ENCODE measurements at places on chromosomes 4 and X.

DNA sequence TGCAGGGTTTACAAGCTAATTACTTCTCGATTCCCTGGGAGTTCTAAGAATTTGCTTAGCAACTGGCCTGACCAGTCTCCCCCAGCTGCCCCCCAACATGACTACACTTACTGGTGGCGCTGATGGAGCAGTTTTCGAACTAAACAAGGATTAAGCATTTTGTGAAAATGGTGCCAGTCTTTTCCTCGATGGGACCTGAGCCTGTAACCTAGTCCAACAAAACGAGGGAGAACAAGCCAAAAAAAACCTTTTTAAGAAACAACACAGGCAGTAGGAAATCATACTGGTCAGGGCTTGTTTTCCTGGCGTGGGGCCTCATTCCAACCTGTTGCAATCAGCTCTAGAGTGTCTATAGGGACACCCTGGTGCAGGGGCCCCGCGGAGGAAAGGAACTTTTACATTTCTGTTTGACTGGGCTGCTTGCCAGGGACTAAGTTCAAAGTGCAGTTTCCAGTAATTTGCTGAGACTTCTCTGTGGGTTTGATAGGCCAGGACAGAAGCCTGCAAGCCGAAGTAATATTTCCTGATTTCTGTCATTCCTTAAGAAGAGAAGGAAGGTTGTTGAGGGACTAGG is 158.7 kb downstream of the SPRY1 start:
- peak; percentile 64 for DNase-seq

DNA sequence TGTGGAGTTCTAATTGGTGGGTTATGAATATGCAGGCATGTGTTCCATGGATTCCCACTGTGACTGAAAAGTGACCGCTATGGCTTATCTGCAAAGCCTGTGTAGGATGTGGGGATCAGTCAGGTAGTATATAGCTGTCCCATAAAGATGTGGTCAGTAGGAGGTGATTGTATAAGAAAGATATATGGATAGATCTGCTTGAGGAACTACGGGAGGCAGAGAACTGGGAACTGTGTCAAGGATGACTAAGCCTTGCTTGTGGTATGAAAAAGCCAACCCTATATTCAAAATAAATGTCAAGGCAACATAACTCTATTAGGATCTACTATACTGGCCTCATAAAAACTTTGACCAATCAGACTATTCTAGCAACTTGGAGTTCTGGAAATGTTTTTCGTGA is 185.2 kb downstream of the KLHL4 start:
- no peak for DNase-seq

GRCh38 chr4:151750156-151750555 is 10.7 kb downstream of the GATB start:
- DNase-seq = no peak

GRCh38 chr4:55030589-55030988 is 94.8 kb downstream of the KDR start:
- DNase-seq = no peak

GRCh38 chr4:17232566-17233253 is 279.2 kb downstream of the QDPR start:
- DNase-seq = no peak

DNA sequence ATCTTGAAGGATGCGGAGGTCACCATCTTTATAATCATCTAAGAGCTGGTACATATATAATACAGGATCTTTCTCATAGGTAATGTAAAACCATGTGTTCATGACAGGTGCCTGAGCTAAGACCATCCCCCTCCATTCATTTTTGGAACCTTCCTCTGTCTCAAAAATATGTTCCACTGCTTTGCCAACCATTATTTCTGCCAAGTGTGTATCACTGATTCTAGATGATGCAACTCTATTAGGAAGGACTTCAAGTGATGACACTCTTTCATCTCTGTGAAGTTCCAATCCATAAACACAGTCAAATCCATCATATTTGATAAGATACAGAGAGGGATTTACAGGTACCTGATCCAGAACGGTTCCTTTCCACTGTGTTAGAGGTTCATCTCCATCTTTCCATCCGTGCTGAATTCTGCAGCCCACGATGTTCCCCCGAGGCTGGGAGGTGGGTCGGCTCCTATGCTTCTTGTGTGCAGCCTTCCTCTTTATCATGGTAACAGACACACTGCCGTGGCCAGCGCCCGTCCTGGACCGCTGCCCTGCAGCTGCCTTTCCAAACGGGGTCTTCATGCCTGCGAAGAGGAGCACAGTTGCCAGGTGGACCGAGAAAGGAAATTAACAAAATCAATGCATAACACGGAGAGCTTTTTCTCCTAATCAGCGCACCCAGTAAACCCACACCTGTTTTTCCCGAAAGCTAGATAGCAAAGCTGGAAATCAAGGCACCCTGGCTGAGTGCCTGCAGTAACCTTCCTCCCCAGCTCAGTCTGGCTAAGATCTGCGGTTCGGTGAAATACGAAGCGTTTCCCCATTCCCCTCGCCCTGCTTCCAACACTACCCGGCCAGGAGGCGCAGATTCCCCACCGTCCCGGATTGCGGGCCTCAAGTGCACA is 718 bp downstream of the SPIN3 start:
- no peak for DNase-seq

- peak; percentile 84 for DNase-seq
These were observed at the start of gene DCHS2 for GRCh38 chr4:154491341-154492271. DCHS2 (minus strand) TSS chr4:154491799; CDS start chr4:154491355, 444 bp downstream.

- no peak for DNase-seq
These were observed 2.1 kb upstream of the CPZ start for GRCh38 chr4:8590546-8590880.

GRCh38 chr4:139333046-139333445 is 30.8 kb upstream of the NDUFC1 start:
- no peak for DNase-seq

DNA sequence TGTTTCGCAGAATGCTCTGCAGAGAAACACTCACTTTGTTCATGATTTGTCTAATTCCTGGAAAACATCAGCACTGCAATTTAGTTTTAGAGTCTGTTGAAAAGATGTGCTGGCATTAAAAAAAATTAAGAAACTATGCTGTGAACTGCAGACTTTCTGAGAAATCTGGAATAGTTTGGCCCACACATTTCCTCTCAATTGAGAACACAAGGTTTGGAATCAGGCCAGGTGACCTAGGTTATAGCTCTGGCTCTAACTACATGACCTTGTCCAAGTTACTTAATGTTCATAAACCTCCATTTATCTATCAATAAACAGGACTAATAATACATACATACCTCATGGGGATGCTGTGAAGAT is 61.4 kb upstream of the ENPEP start:
- DNase-seq = no peak

GRCh38 chrX:111646515-111646914 is 34.5 kb upstream of the ALG13 start:
- no peak for DNase-seq

DNA sequence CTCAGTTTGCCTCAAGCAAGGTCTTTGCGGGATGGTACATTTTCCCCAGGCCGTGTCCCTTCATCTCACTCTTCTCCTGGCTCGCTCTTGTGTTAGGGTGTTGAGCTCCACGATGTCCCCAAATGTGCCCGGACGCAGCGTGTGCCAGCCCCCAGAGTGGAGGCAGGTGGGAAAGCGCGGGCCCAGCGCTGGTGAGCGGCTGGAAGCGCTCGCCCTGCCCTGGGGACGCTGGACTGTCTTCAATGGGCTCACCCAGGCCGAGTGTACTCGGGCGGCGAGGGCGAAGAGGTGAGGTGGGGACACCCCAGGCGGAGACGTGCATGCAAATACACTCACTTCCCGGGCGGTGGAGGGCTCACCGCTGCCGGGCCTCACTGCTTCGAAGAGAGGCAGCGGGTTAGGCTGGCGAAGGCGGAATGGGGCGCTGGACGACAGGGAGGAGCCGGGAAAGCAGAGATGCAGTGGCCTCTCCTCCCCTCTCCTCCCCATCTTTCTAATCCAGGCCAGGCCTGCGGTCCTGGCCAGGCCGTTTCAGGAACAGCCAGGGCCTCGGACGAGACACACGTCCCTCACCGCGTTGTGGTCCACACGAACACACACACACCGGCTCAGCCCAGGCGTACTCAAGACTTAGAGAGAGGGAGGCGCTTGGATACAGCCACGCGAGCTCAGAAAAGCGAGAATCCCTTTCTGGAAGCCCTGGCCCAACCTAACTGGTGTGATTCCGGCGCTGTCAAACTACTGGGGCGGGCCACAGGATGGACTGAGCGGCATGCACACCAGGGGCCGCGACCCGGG is 2.2 kb downstream of the NKX6-1 start:
- DNase-seq = no peak

DNA sequence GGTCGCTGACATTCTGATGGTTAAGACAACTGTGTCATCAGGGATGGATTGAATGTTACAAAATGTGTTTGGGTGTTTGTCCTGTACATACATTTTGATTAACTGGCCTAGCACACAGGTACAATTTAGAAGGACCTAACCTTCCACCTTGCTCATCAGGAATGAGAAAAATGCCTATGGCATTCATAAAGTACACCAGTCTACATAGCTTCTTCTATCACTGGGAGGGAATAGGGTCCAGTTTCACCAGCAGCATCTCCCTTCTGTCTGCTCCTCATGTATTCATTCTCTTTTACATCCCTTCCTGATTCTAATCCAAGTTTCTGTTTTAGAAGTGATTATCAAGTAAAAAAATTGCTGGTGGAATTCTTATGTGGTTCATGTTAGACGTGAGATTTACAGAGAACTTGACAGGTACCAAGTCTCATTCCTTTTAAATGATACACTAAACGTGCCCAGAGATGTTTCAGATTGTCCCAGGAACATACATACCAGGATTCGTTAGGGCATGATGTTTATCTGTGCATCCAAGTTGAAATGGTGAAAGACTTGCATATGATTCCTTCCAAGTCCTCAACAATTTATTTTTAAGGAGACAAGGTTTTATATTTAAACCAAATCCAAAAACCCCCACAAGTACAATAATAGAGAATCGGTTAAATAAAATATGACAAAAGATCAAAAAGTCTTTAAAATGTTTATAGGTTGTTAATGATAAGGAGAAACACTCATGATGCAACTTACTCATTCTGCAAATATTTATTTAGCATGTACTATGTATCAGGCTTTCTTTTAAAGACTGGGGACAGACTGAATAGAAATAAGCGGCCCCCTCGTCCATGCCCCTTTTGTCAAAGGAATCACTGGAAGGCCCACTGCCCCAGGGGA is 359.1 kb downstream of the ZNF674 start:
- no peak for DNase-seq

DNA sequence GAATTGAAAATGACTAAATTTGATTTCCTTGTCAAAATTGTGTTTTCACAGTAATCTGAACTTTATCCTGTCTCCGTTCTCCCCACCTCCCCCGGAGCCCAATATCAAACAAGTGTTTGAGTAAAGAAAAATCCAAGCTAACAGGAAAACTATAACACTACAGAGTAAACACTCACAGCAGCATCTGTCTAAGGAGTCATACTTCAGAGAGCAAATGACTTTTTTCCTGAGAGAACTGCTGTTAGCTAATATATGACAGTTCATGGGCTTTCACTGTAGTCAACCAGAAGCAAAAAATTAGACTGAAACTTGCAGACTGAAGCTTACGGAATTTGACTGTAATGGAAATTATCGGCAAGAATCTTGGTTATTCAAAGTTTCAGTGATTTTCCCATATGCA is 321.7 kb downstream of the ANKRD50 start:
- DNase-seq = no peak

DNA sequence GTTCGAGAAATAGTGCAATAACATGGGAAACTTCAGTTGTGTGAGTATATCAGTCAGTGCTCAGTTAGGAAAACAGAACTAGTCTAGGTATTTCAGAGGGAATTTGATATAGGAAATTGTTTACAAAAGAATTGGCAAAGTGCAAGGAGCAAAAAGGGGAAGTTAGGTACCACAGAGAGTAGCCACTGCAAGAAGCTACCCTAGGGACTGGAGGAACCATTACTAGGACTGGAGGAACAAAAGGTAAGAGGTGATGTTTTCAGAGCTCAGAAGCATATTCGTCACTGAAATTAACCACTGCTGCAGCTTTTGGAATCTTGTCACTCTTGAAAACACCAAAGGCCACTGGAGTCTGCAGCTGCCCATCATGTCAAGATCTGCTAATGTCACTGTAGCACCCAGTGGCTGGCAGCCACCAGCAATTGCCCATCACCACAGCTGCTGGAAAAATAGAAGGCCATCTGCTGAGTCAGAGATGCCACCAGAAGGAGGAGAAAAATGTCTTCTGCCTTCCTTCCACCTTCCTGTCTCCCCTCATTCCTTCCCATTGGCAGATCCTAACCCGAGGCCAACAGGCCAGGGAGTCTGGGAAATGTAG is 160.6 kb upstream of the RPS6KA3 start:
- DNase-seq = no peak

DNA sequence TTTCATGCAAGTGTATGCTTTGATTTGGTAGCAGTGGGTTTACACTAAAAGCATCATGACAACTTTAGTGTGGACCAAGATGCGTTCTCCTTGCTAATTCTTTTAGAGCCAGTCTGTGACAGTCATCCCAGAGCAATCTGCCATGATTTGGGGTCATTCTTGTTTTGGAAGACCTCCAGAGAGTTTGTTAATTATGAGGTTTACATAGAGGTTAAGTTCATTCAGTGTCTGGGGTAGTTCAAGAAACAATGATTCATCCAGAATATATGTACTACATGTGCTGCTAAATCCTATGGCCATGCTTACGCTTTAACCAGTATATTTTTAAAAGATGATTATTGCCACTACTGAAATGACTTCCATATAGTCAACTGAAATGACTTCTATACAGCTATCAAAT is 328.5 kb upstream of the AGA start:
- DNase-seq = no peak

GRCh38 chrX:1754077-1754476 is 139.2 kb downstream of the ASMT start:
- DNase-seq = no peak

GRCh38 chr4:125388613-125389012 is 73.9 kb downstream of the FAT4 start:
- DNase-seq = no peak

DNA sequence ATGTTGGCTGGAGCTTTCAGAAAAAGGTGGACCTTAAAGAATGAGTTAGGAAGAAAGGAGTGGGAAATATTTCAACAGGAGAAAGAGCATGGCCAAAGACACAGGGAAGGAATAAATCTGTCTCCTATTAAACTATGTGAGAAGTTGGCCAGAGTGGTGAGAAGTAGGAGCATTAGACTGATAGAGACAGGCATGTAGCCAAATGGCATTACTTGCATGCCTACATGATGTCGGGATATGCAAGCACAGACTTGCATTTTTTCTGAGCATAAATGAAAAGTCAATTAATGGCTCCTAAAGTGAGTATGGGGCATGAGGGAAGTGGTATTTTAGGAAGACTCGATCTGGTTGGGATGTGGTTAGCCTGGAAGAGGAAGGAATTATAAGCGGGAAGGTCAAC is 279.6 kb upstream of the PITX2 start:
- DNase-seq = no peak
